ENCODE measurements at places on chromosomes 16 and 17.

- H3K27me3 ChIP-seq = no peaks in the 10 kb centered on the region
- no peak for DNase-seq
- peak overlapping the region; percentile 2 for H3K4me3 ChIP-seq
- peaks cover 29% of the 10 kb centered on the region for H3K36me3 ChIP-seq
- peak overlapping the region; percentile 61 for H3K27ac ChIP-seq
Measured at GRCh38 chr17:17229416-17230384, 7.3 kb downstream of the FLCN start.

GRCh38 chr16:25033852-25034251 lies 18.7 kb upstream of the ARHGAP17 start:
- no peak overlapping the region for H3K27ac ChIP-seq
- H3K36me3 ChIP-seq = no peaks in the 10 kb centered on the region
- H3K4me1 ChIP-seq = peaks cover 69% of the 10 kb centered on the region
- H3K27me3 ChIP-seq = no peaks in the 10 kb centered on the region

GRCh38 chr17:67647482-67647881 lies 70.3 kb upstream of the NOL11 start:
- DNase-seq = no peak
- H3K36me3 ChIP-seq = peaks cover 4% of the 10 kb centered on the region
- H3K4me1 ChIP-seq = no peaks in the 10 kb centered on the region
- H3K27ac ChIP-seq = no peak overlapping the region
- no peak overlapping the region for H3K4me3 ChIP-seq
- no peaks in the 10 kb centered on the region for H3K27me3 ChIP-seq

GRCh38 chr17:51261024-51261963 lies 948 bp downstream of the UTP18 start:
- H3K4me1 ChIP-seq = peaks cover 52% of the 10 kb centered on the region
- H3K27ac ChIP-seq = peak overlapping the region; percentile 96
- H3K27me3 ChIP-seq = no peaks in the 10 kb centered on the region

GRCh38 chr16:89319886-89320781 lies 102.6 kb downstream of the ZNF778 start:
- H3K27ac ChIP-seq = peak overlapping the region; percentile 42
- H3K27me3 ChIP-seq = no peaks in the 10 kb centered on the region

DNA sequence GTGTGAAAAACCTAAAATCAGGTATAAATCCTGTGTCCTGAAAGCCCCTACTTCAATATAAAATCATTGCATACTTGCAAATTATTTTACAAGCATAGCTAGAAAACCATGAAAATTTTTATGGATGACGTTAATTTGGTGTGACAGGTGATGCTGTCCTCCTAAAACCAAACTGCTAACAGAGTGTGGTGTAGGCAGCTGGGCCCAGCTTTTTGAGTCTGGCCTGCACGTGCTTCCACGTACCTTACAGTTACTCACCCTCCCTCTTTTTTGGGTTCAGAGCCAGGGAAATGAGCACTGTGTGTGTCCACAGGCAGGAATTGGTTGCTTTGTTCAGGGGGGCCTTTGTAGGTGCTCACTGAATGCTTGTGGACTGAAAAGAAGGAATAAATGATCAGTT lies 36.4 kb downstream of the CLEC16A start:
- no peak overlapping the region for H3K4me3 ChIP-seq
- no peak overlapping the region for H3K27ac ChIP-seq
- H3K36me3 ChIP-seq = peaks cover 16% of the 10 kb centered on the region
- H3K4me1 ChIP-seq = peaks cover 9% of the 10 kb centered on the region
- H3K27me3 ChIP-seq = no peaks in the 10 kb centered on the region
- no peak for DNase-seq

GRCh38 chr17:17343896-17344506 lies 40.8 kb downstream of the NT5M start:
- H3K4me3 ChIP-seq = no peak overlapping the region
- no peaks in the 10 kb centered on the region for H3K4me1 ChIP-seq
- DNase-seq = no peak
- no peaks in the 10 kb centered on the region for H3K36me3 ChIP-seq
- H3K27me3 ChIP-seq = no peaks in the 10 kb centered on the region
- H3K27ac ChIP-seq = no peak overlapping the region

- peaks cover 60% of the 10 kb centered on the region for H3K4me1 ChIP-seq
- H3K27me3 ChIP-seq = peaks cover 72% of the 10 kb centered on the region
- H3K36me3 ChIP-seq = no peaks in the 10 kb centered on the region
- H3K4me3 ChIP-seq = peak overlapping the region; percentile 85
Measured at GRCh38 chr17:36938566-36939051, 1.3 kb downstream of the LHX1 start.

DNA sequence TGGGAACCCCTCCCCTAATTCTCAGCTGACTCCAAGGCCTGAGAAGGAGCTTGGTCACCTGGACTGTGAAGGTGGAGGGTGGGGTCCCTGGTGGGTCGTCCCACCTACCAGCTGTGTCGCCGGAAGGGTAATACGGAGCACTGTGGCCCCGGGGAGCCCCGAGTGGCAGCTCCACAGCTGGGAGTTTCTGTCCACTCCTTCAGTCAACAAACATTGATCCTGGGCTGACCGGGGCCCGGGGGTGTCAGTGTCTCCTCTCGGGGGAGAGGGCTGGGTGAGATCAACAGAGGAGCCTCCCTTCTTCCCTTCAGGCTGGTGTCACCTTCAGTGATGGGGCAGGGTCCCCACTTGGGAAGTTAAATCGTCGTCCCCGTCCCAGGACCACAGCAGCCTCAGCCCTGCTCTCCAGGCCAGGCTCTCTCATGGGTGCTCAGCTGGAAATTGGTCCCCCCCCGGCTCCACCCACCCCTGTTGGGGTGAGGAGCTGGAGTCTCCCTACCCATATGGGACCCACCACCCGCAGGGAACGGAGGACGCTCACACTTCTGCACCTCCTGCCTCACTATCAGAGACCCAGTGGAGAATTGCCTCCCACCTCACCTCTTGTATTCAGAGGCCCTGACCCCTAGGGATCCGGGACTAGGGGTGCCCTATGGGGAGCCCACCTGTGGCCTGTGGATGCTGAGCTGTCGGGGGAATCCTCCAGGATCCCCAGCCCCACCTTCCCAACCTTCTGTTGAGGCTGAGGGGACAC lies 1.9 kb downstream of the GCGR start:
- peaks cover 25% of the 10 kb centered on the region for H3K27me3 ChIP-seq
- H3K4me1 ChIP-seq = peaks cover 19% of the 10 kb centered on the region
- peaks cover 12% of the 10 kb centered on the region for H3K36me3 ChIP-seq
- no peak overlapping the region for H3K27ac ChIP-seq
- H3K4me3 ChIP-seq = no peak overlapping the region

- no peak overlapping the region for H3K27ac ChIP-seq
- no peak overlapping the region for H3K4me3 ChIP-seq
- no peak for DNase-seq
- H3K4me1 ChIP-seq = peaks cover 2% of the 10 kb centered on the region
Measured at GRCh38 chr16:87248714-87249113, 68.5 kb downstream of the C16orf95 start.

DNA sequence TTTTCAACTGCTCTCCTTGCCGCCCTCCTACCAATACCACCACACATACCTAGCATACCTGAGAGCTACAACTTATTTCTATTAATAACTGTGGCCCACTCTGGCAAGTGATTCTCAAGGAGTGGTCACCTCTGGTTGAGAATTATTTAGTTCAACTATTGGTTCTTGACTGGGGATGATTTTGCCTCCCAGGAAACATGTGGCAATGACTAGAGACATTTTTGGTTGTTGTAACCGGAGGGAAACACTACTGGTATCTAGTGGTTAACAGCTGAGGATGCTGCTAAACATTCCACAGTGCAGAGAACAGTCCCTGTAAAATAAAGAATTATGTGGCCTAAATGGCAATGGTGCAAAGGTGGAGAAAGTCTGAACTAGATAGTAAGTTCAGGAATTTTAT lies 96.7 kb downstream of the TRIM37 start:
- H3K4me3 ChIP-seq = no peak overlapping the region
- H3K27ac ChIP-seq = peak overlapping the region; percentile 72
- no peaks in the 10 kb centered on the region for H3K27me3 ChIP-seq
- no peaks in the 10 kb centered on the region for H3K4me1 ChIP-seq
- peaks cover 14% of the 10 kb centered on the region for H3K36me3 ChIP-seq

DNA sequence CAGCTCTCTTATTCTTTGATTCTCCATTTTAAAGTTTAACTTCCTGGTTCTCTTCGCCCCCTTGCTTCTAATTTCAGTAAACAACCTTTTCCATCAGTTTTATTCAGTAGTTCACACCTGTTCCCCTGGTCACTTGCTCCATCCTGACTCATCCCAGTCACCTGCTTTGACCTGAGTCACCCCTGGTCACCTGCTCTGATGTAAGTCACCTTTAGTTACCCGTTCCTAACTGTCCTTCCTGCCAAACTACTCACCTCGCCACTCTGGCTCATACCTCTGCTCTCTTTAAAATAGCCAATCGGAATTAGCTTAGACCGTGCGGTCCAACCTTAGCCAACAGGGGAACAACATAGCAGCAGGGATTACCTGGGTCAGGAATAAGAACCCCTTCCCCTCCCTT lies 4.7 kb upstream of the NLRC5 start:
- peaks cover 89% of the 10 kb centered on the region for H3K4me1 ChIP-seq
- H3K36me3 ChIP-seq = no peaks in the 10 kb centered on the region
- no peak for DNase-seq
- H3K27me3 ChIP-seq = no peaks in the 10 kb centered on the region
- H3K27ac ChIP-seq = peak overlapping the region; percentile 83

GRCh38 chr16:81499576-81500380 lies 55.2 kb downstream of the CMIP start:
- peaks cover 96% of the 10 kb centered on the region for H3K4me1 ChIP-seq
- H3K36me3 ChIP-seq = no peaks in the 10 kb centered on the region
- H3K27me3 ChIP-seq = no peaks in the 10 kb centered on the region
- DNase-seq = no peak
- peak overlapping the region; percentile 96 for H3K27ac ChIP-seq
